Karpas-422 (cell line): ENCODE measurements at places on chromosomes 12 and 14. TPM values are rescaled to one million over a fixed set of nuclear protein-coding genes. Genes with fewer than 3 reads are reported as not detected.

CMA1 gene
- total RNA-seq: not detected in 2 replicates

GUCY2C gene
- total RNA-seq: 0.07 and 0.48 TPM in 2 replicates

SLC39A5 gene
- 0.61 TPM in 1 of 2 replicates, not detected in the other for total RNA-seq

CD69 gene
- total RNA-seq: 0.22 and 0.34 TPM in 2 replicates
